ENCODE measurements at places on chromosomes 3 and 15.

- no peak overlapping the region for H3K27ac ChIP-seq
- H3K4me1 ChIP-seq: no peaks in the 10 kb centered on the region
- DNase-seq: no peak
- H3K4me3 ChIP-seq: no peak overlapping the region
- H3K36me3 ChIP-seq: no peaks in the 10 kb centered on the region
- no peaks in the 10 kb centered on the region for H3K27me3 ChIP-seq
Observed at GRCh38 chr3:28698706-28699105, 350.1 kb upstream of the AZI2 start.

DNA sequence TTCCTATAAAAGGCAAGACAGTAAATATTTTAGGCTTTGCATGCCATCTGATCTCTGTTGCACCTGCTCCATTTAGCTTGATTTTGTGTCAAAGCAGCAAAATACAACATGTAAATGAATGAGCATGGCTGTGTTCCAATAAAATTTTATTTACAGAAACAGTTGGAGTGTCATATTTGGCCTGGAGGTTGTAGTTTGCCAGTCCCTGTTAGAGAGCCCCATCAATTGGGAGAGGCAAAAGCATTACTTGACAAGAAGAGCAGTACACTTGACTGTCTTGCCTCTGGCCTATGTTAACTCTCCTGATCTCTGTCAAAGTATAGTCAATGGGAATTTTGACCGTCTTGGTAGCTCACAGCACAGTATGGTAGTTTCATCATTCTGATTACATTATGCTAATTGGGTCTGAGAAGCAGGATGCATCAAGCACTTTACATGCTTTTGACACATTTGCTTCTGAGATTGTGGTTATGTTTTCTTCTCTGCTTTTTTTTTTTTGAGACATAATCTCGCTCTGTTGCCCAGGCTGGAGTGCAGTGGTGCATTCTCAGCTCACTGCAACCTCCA is 35.4 kb downstream of the SLC28A2 start:
- no peaks in the 10 kb centered on the region for H3K4me1 ChIP-seq
- H3K27me3 ChIP-seq: no peaks in the 10 kb centered on the region
- no peaks in the 10 kb centered on the region for H3K36me3 ChIP-seq

GRCh38 chr3:193452338-193452737 is 73.8 kb upstream of the ATP13A5 start:
- H3K27ac ChIP-seq: no peak overlapping the region
- no peak for DNase-seq
- no peaks in the 10 kb centered on the region for H3K4me1 ChIP-seq
- H3K36me3 ChIP-seq: no peaks in the 10 kb centered on the region
- H3K27me3 ChIP-seq: no peaks in the 10 kb centered on the region

GRCh38 chr3:45610119-45610518 is 15.6 kb downstream of the LIMD1 start:
- no peaks in the 10 kb centered on the region for H3K27me3 ChIP-seq
- peak overlapping the region; percentile 84 for H3K27ac ChIP-seq
- H3K4me3 ChIP-seq: no peak overlapping the region
- peaks cover 58% of the 10 kb centered on the region for H3K4me1 ChIP-seq

GRCh38 chr3:56823421-56823926 is 21.7 kb upstream of the ARHGEF3 start:
- H3K4me3 ChIP-seq: no peak overlapping the region
- H3K27me3 ChIP-seq: no peaks in the 10 kb centered on the region
- H3K4me1 ChIP-seq: no peaks in the 10 kb centered on the region
- H3K27ac ChIP-seq: no peak overlapping the region
- no peaks in the 10 kb centered on the region for H3K36me3 ChIP-seq
- no peak for DNase-seq

GRCh38 chr3:142888481-142889211 is at the start of gene PCOLCE2:
PCOLCE2 (minus strand) TSS chr3:142889083; CDS start chr3:142888896, 187 bp downstream.
- H3K27me3 ChIP-seq: peaks cover 10% of the 10 kb centered on the region
- H3K36me3 ChIP-seq: no peaks in the 10 kb centered on the region
- no peaks in the 10 kb centered on the region for H3K4me1 ChIP-seq
- peak within 1 kb of the TSS; percentile 59 for H3K4me3 ChIP-seq
- peak within 1 kb of the TSS; percentile 69 for H3K27ac ChIP-seq

GRCh38 chr15:38563723-38564519 is 693 bp downstream of the RASGRP1 start:
- no peaks in the 10 kb centered on the region for H3K36me3 ChIP-seq
- peak overlapping the region; percentile 56 for H3K4me3 ChIP-seq
- peaks cover 15% of the 10 kb centered on the region for H3K27me3 ChIP-seq
- no peaks in the 10 kb centered on the region for H3K4me1 ChIP-seq
- H3K27ac ChIP-seq: no peak overlapping the region
